ENCODE measurements at places on chromosomes 5 and 9. TPM values are rescaled to one million over a fixed set of nuclear protein-coding genes. Genes with fewer than 3 reads are reported as not detected.

PAEP gene
- not detected for total RNA-seq

GABRA6 gene
- total RNA-seq: not detected

ARL14EPL gene
- 0.39 TPM for total RNA-seq

LMAN2 gene
- 329 TPM for total RNA-seq

CKMT2 gene
- 0.07 TPM for total RNA-seq
